ENCODE measurements at places on chromosomes 2 and 18.

DNA sequence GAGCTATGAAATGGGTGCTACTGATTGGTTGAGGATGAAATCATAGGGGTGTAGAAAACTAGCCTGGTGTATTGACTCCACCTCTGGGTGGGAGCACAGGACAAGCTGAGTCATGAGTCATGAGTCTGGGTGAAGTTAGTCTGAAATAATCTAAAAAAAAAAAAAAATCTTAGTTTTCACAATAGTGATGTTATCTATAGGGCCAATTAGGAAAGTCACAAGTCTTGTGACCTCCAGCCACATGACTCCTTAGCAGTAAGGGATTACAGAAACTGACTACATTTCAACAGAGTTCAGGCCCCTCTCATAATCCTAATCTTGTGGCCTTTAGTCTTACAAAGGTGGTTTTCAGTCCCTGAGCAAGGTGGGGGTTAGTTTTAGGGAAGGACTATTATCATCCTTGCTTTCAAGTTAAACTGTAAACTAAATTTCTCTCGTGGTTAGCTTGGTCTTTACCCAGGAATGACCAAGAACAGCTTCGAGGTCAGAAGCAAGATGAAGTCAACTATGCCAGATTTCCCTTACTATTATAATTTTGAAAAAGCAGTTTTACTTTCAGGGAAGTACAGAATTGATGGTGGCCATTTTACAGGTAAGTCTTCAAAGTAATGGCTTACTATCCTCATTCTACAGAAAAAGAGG is 338.0 kb upstream of the GYPC start:
- DNase-seq, result no peak

DNA sequence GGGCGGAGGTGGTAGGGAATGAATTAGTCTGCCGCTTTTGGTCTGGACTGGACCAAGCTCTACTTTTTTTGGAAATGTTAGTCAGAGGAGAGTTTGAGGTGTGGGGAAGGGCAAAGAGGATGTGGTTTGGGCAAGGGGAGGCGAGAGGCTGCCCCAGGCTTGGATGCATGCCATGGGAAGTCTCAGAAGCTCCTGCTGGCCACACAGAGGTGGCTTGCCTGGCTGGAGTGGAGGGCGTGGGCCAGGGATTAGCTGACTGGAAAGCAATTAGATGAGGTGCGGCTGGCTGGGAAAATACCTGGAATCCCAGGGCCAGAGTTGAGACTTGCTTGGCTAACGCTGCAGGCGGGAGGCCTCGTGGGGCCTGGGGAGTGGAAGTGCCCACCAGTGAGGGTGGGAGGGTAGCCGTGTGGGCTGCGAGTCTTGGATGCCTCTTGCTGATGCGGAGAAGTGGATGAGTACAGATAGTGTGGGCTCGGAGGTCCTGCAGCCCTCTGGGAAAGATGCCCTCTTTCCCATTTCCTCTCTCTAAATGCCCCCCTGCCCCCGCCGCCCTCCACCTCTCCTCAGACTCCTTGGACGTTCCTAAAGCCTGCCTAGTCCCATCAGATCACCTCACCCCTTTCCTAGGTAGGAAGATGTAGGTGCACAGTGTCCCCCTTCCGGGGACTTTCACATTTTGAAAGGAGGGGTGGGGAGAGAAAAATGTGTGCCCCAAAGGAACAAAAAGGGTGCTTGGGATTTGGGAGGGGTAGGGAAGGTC is 117.6 kb downstream of the SMAD7 start:
- peak; percentile 81 for DNase-seq

- DNase-seq, result no peak
Measured at GRCh38 chr2:214836568-214836967, 27.1 kb upstream of the BARD1 start.

GRCh38 chr2:222465746-222466145 is 41.4 kb downstream of the SGPP2 start:
- no peak for DNase-seq

GRCh38 chr2:215429424-215429823 is 6.4 kb downstream of the FN1 start:
- no peak for DNase-seq

- no peak for DNase-seq
Measured at GRCh38 chr2:160564591-160564990, 71.0 kb upstream of the RBMS1 start.

DNA sequence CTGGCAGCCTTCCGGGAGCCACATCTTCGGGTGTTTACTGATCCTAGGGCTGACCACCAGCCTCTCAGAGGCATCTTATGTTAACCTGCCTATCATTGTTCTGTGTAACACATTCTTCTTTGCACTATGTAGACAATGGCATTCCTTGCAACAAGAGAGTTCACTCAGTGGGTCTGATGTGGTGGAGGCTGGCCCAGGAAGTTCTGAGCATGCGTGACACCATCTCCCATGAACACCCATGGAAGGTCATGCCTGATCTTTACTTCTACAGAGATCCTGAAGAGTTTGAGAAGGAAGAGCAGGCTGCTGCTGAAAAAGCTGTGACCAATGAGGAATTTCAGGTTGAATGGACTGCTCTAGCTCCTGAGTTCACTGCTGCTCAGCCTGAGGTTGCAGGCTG is 15.3 kb upstream of the ALMS1 start:
- DNase-seq, result no peak

DNA sequence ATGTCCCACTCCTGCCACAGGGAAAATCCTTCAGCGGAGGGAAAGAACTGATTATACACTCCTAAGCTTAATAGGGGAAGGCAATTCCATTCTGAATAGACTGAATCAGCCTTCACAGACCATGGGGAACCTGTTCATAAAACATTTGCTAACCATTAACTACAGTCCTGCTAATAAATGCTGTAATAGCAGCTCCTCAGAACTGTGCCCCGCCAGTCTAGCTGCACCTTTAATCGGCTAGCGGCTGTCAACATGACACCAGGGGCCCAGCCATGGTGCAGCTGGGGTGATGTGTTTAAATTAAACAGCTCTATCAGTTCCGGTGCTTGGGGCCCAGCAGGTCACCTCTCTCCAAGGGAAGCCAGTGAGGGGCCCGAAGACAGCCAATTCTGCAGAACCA is 77.8 kb downstream of the GALNT14 start:
- DNase-seq, result no peak

DNA sequence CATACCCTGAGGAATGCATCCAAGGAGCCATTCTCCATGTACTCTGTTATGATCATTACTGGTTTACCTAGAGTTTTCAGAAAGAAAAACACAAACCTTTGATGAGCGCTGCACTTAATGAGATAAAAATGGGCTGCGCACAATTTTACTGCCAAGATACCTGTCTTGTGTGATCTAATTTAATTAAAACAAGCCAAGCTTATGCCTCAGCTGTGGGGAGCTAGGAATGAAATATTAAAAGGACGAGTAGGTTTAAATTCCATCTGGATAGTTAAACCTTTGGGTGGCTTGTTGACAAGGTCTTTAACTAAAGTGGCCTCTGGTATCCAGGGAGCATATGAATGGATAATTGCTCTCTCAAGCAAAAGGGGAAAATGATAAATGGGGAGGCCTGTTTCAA is 135.0 kb downstream of the EPHA4 start:
- no peak for DNase-seq

DNA sequence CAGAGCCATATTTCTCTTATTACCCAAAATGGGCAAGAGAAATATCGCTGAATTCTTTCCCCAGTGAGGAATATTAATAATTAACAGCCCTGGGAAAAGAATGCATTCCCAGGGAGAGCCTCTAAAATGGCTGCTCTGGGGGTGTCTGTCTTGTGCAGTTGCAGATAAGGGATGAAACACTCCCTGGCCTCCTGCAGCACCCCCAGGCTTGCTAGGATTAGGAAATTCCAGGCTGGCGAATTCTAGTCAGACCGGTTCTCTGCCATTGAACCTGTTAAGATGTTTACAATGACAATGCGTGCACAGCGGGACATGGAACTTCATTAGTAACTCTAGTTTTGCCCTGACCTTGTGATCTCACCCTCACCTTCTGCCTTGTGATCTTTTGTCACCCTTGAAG is 24.5 kb downstream of the MRPL30 start:
- no peak for DNase-seq

DNA sequence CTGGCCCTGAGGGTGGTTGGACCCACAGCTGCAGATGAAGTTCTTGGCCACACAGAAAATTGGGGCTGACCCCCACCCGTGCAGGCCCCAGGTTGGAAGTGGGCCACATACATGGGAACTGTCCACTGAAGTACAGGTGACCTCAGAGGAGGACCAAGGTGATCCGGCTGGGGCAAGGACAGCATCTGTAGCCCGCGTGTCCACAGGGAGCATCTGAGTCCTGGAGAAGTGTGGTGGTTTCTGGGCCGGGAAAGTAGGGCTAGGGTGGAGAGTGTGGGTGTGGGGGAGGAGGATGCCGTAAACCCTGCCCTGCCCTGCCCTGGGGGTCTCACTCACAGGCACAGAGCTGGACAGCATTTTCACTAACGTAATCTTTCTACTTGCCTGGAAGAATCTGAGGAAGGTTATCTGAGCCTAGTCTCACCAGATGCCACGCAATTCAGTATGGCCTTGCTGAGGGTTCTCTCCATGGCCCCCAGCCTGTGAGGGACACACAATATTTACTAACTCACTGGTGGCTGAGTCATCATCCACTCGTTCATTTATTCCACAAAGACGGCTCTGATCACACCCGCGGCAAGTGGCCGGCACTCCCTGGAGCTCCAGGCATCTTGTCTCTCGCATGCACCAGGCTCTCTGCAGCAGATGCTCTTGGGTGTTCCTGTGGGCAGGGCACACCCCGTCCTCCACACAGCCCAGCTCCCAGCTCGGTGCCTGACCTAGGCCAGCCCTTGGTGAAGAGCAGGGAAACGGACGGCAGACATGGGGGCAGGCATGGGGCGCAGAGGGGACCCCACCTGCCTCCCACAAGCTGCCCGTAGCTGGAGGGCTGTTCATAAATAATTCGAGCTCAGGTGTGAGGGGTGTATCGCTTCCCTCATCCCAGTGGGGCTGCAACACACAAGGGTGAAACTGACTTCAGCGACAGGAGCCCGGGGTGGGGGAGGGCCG is 51.2 kb downstream of the INHBB start:
- peak; percentile 25 for DNase-seq

DNA sequence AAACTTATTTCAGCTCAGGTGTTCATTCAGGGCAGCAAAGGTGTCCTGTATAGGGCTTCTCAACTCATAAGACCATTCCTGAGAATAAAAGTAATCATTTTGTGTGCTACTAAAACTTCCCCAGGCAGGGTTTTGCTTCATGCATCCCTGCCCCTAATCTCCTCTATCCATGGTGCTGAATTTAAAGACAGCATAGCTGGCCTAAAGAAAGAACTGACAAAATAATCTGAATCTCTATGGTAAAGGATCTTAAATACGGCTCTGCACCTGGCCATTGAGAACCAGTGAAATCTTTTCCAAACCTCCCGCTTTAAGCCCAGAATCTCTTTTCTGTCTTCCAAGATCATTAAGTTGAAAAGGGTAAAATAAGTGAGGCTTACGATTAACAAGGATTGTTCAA is 292.1 kb upstream of the KLHL29 start:
- DNase-seq, result no peak

- no peak for DNase-seq
Measured at GRCh38 chr18:69956057-69956456, 8.4 kb upstream of the CD226 start.

DNA sequence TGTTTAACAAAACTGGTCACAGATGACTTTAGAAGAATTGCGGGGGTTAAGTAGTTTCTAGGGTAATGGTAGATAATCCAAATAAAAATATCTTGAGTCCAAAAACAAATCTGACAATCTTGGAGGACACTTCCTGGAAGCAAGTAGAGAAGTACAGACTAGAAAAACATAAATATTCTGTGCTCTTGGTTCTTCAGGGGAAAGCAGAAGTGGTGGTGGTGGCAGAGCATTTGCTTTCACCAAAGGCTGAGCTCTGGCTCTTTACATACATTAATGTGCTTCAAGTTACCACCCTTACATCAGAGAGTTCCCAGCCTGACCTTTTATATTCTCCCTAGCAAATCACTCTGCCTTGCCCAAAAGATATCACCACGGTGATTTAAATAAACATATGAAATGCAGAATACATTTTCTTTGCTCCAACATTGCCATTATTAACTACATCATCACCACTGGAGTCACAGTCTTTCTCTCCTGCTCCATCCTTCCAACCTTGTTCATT is 15.3 kb downstream of the PDE11A start:
- no peak for DNase-seq

DNA sequence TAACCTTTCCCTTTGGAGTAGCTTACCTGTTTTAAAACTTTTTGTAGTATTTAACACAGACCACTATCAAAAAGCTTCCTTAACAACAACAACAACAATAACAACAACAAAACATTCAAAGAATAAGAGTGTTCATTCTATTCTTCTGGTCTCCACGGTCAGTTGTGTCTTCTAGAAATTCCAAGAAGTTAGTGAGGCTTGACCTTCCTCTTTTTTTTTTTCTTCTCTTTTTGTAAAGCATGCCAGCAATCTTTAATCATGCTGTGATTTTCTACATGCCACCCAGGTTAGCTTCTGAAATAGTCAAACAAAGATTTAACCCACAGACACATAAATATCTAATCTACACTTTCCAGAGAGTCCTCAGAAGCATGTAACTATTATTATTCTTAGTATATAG is 28.4 kb upstream of the KLHL14 start:
- DNase-seq, result no peak

- no peak for DNase-seq
Measured at GRCh38 chr2:167237478-167237877, 349.2 kb downstream of the XIRP2 start.
